NCI-H526 (cell line): ENCODE measurements at places on chromosomes 1 and 21.

DNA sequence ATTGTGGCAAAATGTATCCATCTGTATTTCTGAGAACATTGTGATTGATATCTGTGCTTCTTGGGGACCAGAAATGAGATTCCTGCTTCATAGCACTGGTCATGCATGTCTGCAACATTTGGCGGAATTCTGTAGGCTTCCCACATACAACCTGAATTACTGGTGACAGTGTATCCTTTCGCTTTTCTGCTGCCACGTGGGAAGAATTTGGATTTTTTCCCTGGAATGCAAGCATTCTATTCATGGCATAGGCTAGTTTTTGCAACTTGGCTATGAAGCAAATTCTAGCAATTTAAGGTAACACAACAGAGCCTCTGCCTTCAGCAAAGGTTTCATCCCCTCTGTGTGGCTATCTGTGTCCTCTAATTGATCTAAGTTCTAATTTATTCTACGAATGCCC lies 85.9 kb downstream of the BCAR3 start:
- DNase-seq, result no peak

GRCh38 chr21:18677632-18678031 lies 274.0 kb upstream of the TMPRSS15 start:
- DNase-seq, result no peak

DNA sequence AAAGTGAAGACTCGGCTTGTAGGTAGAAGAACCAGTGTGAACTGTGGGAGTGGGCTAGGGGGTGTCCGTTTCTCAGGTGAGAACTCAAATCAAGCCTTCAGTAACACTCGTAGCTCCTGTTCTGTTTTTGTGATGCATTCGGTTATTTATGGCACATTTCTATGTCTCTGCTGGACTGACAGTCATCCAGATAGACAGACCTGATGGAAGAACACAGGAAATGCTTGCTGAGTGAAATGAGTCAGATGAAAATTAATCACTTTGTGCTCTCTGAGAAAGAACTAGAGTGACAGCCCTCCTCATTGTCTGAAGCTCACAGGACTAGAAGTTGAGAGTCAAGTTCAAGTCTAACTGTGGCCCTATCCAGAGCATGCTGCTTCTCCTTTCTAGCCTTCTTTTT lies 360.1 kb upstream of the PLXNA2 start:
- no peak for DNase-seq

DNA sequence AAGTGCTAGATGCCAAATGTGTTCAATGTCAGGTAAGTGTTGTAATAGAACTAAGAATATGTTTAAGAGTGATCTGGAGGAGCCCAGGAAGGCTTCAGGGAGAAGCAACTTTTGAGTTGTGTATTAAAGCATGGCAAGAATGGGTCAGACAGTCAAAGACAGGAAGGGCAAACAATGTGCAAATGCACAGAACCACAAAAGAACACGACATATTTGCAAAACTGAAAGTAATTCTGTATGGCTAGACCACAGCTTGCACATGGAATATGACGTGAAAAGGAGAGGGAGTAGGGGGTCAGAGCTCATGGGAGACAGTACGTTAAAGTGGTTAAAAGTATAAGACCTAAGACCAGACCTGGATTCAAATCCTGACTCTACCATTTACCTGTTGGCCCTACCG lies 7.1 kb upstream of the SORT1 start:
- no peak for DNase-seq

GRCh38 chr21:44535963-44536362 lies 4.0 kb downstream of the KRTAP10-1 start:
- no peak for DNase-seq

DNA sequence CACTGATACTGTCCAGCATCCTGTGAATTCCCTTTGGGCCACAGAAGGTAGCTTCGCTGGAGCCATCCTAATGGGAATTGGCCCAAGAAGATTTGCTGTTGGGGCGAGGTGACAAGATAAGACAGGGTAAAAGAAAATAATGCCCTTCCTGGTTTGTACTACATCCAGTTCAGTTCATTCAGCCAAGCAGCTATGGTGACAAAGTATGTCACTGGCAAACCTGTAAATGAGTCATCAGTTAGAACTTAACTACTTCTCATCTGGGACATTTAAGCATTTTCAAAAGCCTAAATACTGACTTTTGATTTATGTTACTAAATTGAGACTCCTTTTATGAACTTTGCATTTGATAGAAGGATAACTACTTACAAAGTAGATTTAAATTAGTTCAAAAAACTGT lies 54.2 kb downstream of the WDR64 start:
- no peak for DNase-seq

- DNase-seq, result no peak
Observed at GRCh38 chr1:94863297-94863911, 43.2 kb downstream of the SLC44A3 start.

DNA sequence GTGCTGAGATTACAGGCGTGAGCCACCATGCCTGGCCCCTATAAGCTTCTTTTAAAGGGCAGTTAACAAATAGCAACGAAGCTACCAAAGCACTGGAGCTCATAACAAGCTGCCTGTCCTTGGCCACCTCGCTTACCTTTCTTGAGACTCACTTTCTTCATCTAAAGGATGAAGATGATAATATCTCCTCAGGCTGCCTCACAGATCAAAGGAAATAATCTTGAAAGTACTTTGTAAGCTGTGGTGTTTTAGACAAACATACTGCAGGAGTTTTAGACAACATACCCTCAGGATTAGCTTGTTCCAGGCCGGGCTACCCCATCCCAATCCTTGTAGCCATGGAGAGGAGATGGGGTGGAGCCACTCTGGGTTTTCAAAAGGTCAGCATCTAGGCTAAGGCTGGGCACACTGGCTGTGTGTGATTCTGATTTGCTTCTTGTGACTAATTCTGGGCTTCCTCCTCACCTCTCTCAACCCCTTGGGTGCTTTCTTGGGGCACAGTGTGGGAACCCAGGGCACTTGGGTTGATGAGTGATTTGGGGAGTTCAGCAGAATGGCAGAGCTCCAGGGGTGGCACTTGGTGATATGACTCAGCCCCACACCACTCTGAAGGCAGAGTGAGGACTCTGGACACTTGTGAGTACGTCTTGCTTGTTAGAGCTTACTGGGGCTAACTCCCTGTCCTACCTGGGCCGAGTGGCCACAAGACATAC lies 5.2 kb downstream of the GPR25 start:
- no peak for DNase-seq

- DNase-seq, result no peak
Observed at GRCh38 chr1:118866330-118866729, 121.8 kb downstream of the TBX15 start.

DNA sequence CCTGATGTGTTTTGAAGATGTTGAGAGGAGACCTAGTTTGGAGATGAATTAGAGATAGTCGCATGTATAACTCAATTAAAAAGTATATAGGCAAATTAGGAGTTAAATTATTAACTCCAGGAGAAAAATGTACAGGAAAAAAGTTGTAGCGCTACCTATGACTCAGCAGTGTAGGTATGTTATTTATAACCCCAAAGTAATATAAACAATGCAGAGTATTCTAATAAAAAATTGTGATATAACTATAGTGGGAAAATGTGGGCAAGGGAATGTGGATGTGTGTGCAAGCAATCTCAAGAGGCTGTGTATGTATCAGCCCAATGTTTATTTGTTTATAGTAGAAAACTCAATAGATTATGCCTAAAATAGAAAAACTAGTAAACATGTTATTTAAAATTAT lies 144.5 kb downstream of the BRINP2 start:
- DNase-seq, result no peak

GRCh38 chr1:151519667-151520066 lies 8.5 kb downstream of the CGN start:
- no peak for DNase-seq

GRCh38 chr1:239765163-239765562 lies 326.5 kb upstream of the FMN2 start:
- DNase-seq, result no peak

DNA sequence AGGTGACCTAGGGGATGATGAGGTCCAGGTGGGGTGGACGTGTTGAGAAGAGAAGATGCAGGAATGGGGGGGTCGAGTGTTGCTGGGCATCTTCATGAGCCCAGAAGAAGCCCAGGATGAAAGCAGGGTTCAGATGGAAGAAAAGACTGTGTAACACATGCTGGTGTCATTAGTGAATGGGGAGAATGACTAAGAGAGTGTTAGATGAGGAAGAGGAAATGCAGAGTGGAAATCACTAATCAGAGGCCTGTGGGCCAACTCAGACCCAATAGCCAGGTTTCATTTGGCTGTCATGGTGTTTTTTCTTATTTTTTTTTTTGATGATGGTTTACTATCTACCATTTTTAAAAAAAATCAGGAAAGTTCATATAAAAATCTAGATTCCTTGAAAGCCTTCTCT lies 180.8 kb upstream of the CAMK1G start:
- DNase-seq, result no peak

GRCh38 chr1:172824209-172824608 lies 165.3 kb downstream of the FASLG start:
- no peak for DNase-seq

DNA sequence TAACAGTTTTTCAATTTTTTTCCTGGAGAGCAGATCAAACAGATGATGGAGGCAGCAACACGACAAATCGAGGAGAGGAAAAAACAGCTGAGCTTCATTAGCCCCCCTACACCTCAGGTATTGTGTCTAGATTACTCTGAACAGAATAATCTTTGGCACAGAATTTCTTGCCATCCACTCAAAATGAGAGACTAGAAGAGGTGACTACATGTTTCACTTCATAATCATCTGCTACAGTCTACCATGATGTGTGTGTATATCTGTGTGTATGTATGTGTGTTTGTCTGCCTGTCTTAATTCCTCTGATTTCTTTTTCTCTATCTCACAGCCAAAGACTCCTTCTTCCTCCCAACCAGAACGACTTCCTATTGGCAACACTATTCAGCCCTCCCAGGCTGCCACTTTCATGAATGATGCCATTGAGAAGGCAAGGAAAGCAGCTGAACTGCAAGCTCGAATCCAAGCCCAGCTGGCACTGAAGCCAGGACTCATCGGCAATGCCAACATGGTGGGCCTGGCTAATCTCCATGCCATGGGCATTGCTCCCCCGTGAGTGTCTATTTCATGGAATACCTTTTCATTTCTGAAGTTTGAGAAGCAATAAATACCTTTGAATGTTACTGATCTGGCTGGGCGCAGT lies 11.4 kb downstream of the PRPF3 start:
- DNase-seq, result no peak

DNA sequence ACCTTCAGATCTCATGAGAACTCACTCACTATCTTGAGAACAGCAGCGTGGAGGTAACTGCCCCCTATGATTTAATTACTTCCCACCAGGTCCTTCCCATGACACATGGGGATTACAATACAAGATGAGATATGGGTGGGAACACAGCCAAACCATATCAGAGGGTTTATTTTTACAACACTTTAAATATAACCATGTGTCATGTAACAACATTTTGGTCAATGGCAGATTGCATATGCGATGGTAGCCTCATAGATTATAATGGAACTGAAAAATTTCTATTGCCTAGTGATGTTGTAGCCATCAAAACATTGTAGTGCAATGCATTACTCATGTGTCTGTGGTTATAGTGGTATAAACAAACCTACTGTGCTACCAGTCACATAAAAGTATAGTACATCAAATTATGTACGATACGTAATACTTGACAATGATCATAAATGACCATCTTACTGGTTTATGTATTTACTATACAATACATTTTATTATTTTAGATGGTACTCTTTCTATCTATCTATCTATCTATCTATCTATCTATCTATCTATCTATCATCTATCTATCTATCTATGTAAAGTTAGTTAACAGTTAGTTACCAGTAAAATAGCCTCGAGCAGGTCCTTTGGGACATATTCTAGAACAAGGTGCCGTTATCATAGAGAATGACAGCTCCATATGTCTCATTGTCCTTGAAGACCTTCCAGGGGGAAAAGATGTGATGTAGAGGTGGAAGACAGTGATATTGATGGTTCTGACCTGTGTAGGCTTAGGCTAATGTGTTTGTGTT lies 12.6 kb upstream of the S100B start:
- no peak for DNase-seq

GRCh38 chr1:101290119-101290921 lies 53.5 kb downstream of the S1PR1 start:
- DNase-seq, result no peak

DNA sequence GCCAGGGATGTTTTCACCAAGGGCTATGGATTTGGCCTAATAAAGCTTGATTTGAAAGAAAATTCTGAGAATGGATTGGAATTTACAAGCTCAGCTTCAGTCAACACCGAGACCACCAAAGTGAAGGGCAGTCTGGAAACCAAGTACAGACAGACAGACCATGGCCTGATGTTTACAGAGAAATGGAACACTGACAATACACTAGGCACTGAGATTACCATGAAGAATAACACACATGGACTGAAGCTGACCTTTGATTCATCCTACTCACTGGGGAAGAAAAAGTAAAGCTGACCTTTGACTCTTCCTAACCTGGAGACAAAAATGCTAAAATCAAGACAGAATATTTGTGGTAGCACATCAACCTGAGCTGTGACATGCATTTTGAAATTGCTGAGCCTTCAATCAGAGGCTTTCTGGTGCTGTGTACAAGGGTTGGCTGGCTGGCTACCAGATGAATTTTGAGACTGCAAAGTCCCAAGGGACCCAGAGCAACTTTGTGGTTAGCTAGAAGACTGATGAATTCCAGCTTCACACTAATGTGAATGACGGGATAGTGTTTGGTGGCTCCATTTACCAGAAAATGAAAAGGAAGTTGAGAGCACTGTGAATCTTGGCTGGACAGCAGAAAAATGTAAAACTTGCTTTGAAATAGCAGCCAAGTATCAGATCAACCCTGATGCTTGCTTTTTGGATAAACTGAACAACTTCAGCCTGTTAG lies 190.4 kb upstream of the KCTD3 start:
- no peak for DNase-seq

- no peak for DNase-seq
Observed at GRCh38 chr1:16074217-16074616, 766 bp upstream of the FAM131C start.

- DNase-seq, result no peak
Observed at GRCh38 chr21:41182547-41182946, 14.6 kb downstream of the BACE2 start.

DNA sequence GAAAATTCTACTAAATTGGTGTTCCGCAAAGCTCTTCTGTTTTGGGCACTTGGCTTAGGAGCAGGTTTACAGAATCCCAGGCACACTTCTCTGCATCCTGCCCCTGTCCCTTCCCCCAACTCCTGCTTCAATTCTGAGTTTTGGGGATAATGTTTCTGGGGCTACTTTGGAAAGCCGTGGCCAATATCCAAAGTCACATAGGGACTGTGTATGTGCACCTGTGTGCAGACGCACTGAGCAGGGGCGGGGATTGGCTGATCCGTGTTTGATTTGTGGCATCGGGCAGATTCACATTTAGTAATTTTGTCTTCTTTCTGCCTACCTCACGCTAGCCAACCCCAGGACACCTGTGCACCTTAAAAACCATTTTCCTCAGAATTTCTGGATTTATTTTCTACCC lies 491.9 kb downstream of the SIPA1L2 start:
- no peak for DNase-seq

GRCh38 chr1:244047621-244048255 lies 3.3 kb upstream of the ZBTB18 start:
- no peak for DNase-seq

DNA sequence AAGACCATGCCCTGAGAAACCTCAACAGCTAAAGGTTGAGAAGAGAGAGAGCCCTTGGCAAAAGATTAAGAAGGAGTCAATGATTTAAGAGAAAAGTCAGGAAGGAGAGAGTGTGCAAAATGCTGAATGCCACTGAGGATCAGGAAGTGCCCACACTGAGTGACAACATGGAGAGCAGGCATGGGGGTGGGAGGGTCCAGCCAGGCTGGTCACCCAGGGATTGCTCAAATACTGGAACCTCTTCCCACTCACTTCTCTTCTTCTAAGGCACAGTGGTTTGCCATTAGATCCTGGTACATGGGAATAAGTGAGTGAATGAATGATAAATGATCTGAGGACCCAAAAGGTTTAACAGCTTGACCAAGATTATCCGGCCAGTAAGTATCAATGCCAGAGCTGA lies 11.1 kb downstream of the PRR9 start:
- no peak for DNase-seq
